ENCODE measurements at places on chromosomes 11 and 22.

DNA sequence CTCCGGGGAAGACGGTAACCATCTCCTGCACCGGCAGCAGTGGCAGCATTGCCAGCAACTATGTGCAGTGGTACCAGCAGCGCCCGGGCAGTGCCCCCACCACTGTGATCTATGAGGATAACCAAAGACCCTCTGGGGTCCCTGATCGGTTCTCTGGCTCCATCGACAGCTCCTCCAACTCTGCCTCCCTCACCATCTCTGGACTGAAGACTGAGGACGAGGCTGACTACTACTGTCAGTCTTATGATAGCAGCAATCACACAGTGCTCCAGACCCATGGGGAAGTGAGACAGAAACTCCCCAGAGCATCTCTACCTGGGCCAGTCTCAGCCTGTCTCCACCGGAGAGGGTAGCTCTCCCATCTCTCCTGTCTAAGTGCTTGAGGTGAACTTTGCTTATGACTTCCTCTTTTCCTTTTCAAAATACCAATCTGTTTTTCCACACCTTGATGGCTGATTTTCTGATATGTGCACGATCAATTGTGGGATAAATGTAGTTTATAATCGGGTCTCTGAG, 48.5 kb upstream of the VPREB1 start:
- DNase-seq: peak; percentile 67

DNA sequence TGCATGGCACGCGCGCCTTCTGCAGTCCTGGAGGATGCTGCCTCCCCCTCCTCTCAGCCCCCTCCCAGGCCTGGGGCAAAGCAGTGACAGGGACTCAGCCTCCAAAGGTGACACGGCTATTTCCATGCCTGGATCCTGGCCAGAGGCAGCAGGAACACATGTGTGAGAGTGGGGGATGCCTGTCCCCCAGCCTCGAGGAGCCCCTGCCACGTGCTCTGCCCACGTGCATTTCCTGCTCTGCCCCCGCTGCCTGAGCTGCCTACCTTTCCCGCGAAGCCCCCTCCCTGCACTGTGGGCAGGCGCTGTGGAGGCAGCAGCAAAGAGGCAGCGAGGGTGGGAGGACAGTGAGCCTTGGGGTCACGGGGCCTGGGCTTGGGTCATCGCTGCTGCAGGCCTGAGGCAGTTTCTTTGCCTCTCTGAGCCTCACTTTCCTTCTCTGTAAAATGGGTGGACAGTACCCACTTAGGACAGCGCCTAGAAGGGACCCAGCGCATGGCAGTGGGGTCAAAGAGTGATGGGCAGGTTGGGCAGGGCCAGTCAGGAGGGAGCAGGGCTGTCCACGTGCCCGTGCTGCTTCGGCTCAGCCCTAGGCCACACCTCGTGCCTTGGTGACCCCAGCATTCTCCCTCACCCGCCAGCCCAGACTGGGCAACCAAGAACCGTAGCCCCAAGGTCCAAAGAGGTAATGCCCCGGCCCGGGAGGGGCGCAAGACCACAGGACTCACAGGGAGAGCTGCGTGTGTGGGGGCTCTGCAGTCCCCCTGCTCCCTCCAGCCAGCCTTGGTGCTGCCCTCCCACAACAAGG, 48.6 kb downstream of the FLRT1 start:
- no peak for DNase-seq

DNA sequence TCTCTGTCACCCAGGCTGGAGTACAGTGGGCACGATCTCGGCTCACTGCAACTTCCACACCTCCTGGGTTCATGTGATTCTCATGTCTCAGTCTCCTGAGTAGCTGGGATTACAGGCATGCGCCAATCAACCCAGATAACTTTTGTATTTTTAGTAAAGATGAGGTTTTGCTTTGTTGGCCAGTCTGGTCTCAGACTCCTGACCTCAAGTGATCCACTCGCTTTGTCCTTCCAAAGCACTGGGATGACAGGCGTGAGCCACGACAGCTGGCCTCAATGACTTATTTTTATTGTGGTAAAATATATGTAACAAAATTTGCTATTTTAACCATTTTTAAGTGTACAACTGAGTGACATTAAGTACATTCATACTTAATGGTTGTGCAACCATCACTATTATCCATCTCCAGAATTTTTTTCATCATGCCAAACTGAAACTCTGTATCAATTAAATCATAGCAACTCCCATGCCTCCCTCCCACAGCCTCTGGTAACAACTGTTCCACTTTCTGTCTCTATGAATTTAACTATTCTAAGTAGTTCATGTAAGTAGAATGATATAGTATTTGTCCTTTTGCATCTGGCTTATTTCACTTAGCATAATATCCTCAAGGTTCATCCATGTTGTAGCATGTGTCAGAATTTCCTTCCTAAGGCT, 50.7 kb upstream of the CWF19L2 start:
- DNase-seq: no peak

DNA sequence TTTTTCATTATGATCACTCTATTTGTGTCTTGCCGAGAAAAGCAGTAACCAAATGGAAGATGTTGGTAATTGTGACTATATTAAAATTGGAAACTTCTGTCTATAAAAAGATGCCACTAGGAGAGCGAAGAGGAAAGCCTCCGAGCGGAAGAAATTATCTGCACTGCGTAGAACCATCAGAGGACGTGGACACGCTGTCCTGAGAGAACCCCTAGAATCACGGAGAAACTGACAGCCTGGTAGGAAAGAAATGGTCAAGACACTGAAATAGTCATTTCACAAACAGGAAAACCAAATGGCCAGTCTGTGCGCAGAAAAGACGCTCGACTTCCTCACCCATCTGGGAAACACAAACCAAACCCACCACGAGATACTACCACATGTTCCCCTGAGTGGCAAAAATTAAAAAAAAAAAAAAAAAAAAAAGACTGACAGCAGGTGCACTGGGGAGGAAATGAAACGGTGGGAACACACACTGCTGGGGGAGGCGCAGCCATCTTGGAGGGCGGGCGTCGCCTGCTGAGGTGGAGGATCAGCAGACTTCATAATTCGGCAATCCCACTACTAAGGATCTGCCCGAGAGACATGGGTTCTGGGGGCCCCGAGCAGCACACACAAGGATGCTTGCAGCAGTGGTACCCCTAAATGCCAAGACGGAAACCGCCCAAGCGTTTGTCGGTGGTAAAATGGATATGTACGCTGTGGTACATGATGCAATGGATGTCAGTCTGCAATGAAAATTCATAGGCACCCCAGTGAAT, 21.3 kb downstream of the IFITM10 start:
- no peak for DNase-seq

GRCh38 chr11:57459164-57460021, 935 bp upstream of the RTN4RL2 start:
- no peak for DNase-seq

DNA sequence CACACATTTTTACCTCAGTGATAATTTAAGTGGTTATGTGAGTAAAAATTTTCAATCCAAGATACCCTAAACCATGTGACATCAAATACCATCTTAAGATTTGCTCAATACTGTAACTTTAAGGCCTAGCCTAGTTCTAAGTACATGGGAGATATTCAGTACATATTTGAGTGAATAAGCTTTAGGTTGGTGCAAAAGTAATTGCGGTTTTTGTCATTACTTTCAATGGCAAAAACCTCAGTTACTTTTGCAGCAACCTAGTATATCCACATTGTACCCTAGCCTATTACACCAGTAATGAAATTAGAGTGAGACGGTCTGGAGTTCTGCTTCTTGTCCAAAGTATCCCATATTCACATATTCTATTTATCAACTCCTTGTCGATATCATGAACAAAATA, 700.1 kb downstream of the LRRC4C start:
- DNase-seq: no peak

DNA sequence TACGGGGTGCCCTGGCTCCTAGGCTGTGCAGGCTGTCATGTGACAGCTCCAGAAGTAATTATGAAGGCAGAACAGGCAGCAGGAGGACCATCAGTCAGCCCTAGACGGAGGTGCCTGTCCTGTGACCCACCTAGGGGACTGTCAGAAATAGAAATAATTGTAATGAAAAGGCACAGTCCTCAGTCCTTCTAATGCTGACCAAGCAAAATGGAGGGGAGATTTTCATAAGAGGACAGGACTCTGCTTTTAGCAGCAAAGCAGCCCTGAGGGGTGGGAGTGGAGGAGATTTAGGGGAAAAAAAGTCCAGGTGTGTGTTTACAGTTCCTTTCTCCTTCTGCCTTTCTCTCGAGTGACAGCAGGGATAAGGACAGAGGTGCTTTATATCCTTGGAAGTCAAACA, 108.3 kb upstream of the KIRREL3 start:
- DNase-seq: no peak

DNA sequence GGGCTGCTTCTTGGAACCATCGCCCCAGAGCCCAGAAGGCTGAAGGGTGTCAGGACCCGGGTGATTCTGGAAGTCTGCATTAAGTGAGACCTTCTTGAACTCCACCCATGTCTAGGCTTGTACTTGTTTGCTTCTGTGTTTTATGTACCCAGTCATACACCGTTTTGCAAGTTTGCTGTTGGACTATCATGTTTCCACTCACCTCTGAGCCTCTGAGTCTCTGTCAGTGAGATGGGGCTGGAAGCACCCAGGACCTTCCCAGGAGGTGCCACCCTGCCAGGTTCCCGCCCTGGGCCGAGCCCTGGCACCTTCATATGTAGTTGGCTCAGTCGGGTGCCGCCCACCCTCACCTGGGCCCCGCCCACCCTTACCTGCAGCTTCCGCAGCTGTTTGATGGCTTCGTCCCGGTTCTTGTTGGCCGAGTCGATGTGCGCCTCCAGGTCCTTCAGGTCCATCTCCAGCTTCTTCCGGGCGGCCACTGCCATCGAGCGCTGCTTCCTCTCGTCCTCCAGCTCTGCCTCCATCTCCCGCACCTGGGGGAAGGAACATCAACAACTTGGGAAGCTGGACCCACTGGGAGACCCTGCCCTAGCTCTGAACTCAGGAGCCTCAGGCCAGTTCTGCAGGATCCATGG, 35.1 kb downstream of the APOL1 start:
- DNase-seq: no peak

GRCh38 chr11:1548221-1549070, 23.6 kb downstream of the DUSP8 start:
- DNase-seq: no peak

GRCh38 chr11:10683429-10683828, 10.1 kb downstream of the IRAG1 start:
- no peak for DNase-seq

DNA sequence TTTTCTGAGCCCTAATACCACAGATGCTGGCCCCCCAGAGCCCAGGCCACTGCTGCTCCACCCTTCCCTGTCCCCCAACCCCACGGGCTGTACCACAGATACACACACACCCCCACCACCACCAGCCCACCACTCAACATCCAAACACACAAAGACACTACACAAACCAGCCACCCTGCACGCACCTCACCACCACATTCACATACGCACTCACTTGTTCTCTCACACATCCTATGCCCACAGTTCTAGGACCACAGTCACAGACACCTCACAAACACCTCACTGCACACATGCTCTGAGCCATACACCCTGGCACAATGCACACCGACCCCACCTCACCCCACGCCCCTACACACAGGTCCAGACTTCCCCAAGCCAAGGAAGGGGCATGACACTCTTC, 22.5 kb upstream of the OAF start:
- no peak for DNase-seq

GRCh38 chr11:72759468-72759985, 7.3 kb upstream of the ARAP1 start:
- no peak for DNase-seq

GRCh38 chr11:113873236-113873626, 2.1 kb downstream of the USP28 start:
- DNase-seq: no peak

GRCh38 chr11:14378171-14378570, 19.2 kb upstream of the RRAS2 start:
- no peak for DNase-seq

- no peak for DNase-seq
Observed at GRCh38 chr11:77407613-77408012, 66.3 kb downstream of the PAK1 start.

GRCh38 chr11:102469196-102469821, 16.7 kb upstream of the TMEM123 start:
- DNase-seq: no peak

- no peak for DNase-seq
Observed at GRCh38 chr11:10298342-10298741, 4.3 kb upstream of the SBF2 start.

DNA sequence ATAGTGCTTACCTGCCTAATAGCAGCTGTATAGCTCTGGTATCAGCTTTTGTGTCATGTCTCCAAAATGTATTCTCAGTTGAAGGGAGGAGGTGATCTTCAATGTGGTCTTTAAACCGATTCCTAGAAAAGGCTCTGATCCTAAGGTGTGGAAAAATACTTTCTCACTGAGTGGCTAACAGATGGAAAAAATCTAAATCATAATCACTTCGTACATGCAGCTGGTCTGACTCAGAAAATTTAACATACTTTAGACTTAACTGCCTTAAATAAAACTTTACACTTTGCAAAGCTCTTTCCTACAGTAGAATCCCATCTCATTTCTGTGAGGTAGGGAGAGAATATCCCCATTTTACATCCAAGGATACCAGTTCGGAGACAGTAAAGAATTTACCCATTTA, 38.0 kb downstream of the C2CD3 start:
- DNase-seq: no peak
